Activated CD8-positive, alpha-beta memory T cell treated with anti-CD3 and anti-CD28 coated beads for 4 hours (primary cell): ENCODE measurements at places on chromosomes 1 and 21.

GRCh38 chr1:232598133-232598532 is 31.8 kb downstream of the SIPA1L2 start:
- DNase-seq, result no peak

GRCh38 chr1:53687901-53688300 is 51.1 kb downstream of the GLIS1 start:
- no peak for DNase-seq

GRCh38 chr1:83961571-83962295 is 37.2 kb downstream of the TTLL7 start:
- DNase-seq, result no peak

GRCh38 chr1:64685217-64685616 is 59.7 kb upstream of the RAVER2 start:
- no peak for DNase-seq

GRCh38 chr1:51792864-51793263 is 85.7 kb downstream of the NRDC start:
- no peak for DNase-seq

- DNase-seq, result no peak
Observed at GRCh38 chr1:31418626-31419323, 5.8 kb downstream of the SERINC2 start.

- no peak for DNase-seq
Observed at GRCh38 chr1:226722901-226723656, 16.0 kb downstream of the ITPKB start.

DNA sequence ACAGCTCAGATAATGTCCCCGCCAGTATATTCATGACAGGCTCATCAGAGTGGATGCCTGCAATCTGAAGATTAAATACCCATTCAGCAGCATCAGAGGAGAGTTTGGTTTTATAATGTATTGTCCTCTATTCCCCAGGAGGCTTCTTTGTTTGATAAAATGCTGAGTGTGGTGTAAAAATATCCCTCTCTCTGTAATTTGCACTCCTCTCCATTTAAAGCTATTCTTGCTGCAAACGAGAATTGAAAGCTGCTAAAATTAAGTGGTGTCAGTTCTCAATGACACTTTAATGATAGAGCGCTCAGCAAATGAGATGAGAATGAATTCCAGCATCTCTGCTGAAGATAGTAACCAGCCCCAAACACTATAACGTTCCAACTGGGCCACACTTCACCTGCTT is 205.7 kb upstream of the RRP15 start:
- DNase-seq, result no peak

DNA sequence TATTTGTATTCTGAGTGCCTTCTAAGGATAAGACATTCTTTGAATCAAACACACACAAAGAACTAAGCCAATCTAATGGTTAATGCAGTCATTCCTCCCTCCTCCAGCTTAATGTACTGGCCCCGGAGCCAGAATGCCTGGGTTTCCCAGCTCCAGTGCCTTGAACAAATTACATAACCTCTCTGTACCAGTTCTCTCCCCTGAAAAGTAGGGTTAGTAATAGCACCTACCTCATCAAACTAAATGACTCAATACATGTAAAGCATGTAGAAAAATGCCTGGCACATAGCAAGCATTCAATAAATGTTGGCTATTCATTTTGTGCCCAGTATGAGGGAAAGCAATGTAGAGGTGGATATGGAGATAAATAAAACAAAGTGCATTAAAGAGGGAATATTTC is 14.0 kb downstream of the C1orf52 start:
- DNase-seq, result no peak

DNA sequence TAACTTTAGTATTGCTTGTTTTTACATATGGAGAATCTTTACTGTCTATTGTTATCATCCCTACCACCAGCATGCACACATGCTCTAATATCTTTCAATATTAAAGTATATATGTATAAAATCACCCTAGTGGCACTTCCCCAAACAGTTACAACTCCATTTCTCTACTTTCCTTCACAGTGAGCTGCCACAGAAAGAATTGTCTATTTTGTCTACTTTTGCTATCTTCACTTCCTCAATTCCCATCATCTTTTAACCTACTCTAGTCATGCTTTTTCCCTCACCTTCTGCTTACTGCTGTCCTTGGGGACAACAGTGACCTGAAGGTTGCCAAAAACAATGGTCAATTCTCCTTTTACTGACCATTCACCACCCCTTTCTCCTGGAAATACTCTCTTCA is 59.2 kb downstream of the VCAM1 start:
- no peak for DNase-seq

- no peak for DNase-seq
Observed at GRCh38 chr1:171873664-171874063, 32.4 kb downstream of the DNM3 start.

- no peak for DNase-seq
Observed at GRCh38 chr1:8567146-8567545, 249.2 kb downstream of the SLC45A1 start.

DNA sequence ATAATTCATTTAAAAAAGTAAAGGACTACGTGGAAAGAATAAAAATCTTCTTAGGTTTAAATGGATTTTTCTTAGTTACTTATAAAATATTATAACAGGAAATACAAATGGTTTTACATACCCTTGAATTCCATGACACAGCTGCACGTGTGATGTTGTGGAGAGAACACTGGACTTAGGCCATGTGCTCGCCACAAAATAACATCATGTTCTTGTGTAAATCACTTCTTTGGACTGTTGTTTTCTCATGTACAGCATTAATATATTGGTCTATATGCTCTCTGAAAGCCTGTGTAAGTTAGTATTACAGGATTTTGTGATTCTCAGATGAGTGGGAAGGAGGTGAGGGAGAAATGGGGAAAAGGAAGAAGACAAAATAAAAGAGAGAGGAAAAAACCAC is 228.2 kb downstream of the DNM3 start:
- no peak for DNase-seq

- DNase-seq, result no peak
Observed at GRCh38 chr21:37758982-37759381, 157.3 kb downstream of the KCNJ6 start.

- DNase-seq, result no peak
Observed at GRCh38 chr21:35189077-35189863, 140.2 kb upstream of the RUNX1 start.

GRCh38 chr1:233868461-233868860 is 36.0 kb upstream of the SLC35F3 start:
- no peak for DNase-seq

GRCh38 chr1:44401256-44402228 is 3.5 kb upstream of the RNF220 start:
- no peak for DNase-seq

- no peak for DNase-seq
Observed at GRCh38 chr1:37629008-37629407, 5.7 kb downstream of the RSPO1 start.

- DNase-seq, result no peak
Observed at GRCh38 chr1:159207774-159208173, 3.1 kb downstream of the ACKR1 start.

- no peak for DNase-seq
Observed at GRCh38 chr1:61160526-61160925, 78.2 kb downstream of the NFIA start.

- DNase-seq, result no peak
Observed at GRCh38 chr1:171680339-171680738, 27.9 kb upstream of the MYOC start.

- DNase-seq, result no peak
Observed at GRCh38 chr21:36990508-36991205, 15.8 kb upstream of the RIPPLY3 start.

DNA sequence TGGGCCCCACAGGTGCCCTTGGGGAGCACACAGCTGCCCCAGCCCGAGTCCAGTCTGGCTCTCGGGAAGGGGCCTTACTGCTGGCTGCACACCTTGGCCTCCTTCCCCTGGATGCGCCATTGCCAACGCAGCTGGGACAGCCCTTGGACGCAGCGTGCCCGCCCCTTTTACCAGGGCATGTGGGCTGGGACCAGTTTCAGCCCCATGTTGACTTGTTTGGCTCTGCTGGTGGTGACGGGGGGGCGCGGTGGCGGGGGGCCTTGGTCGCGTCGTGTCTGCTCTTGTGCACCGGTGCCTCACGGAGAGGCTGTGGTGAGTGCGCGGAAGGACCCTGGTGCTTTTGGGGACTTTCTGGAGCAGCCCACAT is 19.6 kb downstream of the SKI start:
- DNase-seq, result no peak

GRCh38 chr1:10540277-10541005 is 65.7 kb downstream of the PEX14 start:
- DNase-seq, result no peak

- DNase-seq, result no peak
Observed at GRCh38 chr1:82299056-82299455, 498.3 kb downstream of the ADGRL2 start.

- no peak for DNase-seq
Observed at GRCh38 chr1:168691541-168691940, 37.5 kb downstream of the DPT start.
